ENCODE measurements at places on chromosomes 12 and 14. TPM values are rescaled to one million over a fixed set of nuclear protein-coding genes. Genes with fewer than 3 reads are reported as not detected.

Gene ZNF410
- total RNA-seq = 55.3 TPM

- DNase-seq = no peak
These were observed 106.3 kb downstream of the PTPRO start for GRCh38 chr12:15428632-15429031.

Gene KIF26A
- total RNA-seq = 3.7 TPM

DNA sequence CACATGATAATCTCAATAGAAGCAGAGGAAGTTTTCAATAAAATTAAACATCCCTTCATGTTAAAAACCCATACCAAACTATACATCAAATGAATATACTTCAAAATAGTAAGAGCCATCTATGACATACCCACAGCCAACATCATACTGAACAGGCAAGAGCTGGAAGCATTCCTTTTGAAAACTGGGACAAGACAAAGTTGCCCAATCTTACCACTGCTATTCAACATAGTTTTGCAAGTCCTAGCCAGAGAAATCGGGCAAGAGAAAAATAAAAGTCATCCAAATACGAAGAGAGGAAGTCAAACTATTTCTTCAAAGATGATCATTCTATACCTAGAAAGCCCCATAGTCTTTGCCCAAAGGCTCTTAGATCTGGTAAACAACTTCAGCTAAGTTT lies 454.7 kb upstream of the PRICKLE1 start:
- DNase-seq = no peak

DNA sequence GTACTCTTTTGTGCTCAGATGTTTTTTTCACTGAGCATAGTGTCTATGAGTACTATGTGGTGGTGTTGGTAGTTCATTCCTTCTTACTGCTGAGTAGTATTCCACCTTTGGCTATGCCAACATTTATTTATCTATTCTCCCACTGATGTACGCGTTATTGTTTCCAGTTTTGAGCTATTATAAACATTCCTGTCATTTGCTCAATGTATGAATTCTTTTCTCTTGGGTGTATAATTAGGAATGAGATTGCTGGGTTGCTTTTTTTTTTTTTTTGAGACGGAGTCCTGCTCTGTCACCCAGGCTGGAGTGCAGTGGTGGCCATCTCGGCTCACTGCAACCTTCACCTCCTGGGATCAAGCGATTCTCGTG lies 37.5 kb upstream of the SLC2A3 start:
- DNase-seq = no peak

DNA sequence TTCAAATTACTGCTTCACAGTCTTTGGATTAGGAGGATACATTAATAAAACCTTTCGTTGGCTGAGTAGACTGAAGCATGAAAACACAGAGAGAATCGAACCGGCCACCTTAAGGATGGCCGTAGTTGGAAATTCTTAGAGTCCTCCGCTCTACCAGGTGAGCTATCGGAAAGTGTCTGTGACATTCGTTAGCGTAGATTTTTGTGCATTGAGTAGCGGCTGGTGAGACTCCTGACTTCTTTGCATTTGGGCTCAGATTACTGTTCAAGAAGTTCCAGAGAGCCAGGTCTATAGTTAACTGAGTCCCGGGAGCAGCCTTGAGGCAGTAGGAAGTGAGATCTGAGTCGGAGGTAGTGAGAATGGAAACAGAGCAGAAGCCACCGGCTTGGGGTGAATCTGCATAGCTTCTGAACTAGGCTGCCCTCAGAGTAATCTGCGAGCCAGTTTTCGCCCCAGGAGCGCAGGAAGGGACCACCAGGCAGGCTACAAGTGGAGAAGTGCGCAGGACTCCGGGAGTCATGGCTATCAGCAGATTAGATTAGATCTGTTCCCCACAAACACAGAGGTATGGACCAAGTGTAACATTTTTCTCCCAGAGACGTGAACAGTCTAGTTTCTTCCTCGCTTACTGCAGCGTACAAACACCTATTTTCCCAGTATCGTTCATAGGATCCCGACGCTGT lies 11.0 kb downstream of the OR6S1 start:
- no peak for DNase-seq

Measured in lower leg skin (tissue), 4 donors.